Astrocyte of the hippocampus (primary cell): ENCODE measurements at places on chromosomes 12 and 14.

DNA sequence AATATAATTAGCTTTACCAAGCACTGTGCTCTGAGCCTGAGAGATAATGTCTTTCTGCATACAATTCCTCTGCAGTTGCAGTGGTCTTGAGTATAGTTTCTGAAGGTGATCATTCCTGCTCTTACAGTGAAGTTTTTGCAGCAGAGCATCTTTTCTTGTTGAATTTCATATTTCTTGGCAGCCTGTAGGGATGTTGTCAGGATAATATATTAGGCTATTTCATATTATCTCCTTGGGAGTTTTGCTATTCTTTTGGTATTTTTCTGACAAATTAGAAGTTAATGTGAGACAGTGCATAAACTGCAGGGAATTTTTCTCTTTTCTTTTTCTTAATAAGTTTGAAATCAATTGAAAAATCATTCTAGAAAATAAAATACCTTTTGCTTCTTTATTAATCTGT, 1502.6 kb upstream of the FLRT2 start:
- DNase-seq = no peak

- no peak for DNase-seq
These were observed 5.1 kb downstream of the ADCY4 start for GRCh38 chr14:24329736-24330135.

GRCh38 chr12:121230538-121230907, 20.6 kb downstream of the P2RX4 start:
- no peak for DNase-seq

DNA sequence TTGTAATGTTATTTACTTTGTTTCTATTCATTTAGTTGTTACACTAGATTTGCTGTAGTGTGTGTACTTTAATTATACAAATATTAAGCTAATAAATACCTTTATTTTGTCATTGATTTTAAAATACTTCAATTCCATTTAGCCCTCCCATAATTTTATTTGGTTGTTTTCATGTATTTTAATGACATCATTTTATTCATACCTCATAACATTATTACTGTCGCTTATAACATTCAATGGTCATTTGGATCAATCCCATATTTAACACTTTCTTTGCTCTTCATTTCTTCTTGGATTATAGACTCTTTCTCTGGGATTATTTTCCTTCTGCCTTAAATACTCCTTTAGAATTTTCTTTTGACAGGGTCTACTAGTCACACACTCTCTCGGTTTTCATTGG, 86.6 kb upstream of the CAND1 start:
- DNase-seq = no peak

- no peak for DNase-seq
These were observed 6.8 kb upstream of the SLC38A2 start for GRCh38 chr12:46379352-46379751.

- DNase-seq = no peak
These were observed 24.7 kb downstream of the FOXN4 start for GRCh38 chr12:109284392-109284791.

GRCh38 chr12:94230357-94230905, 82.1 kb downstream of the PLXNC1 start:
- DNase-seq = no peak

- DNase-seq = no peak
These were observed 501.1 kb downstream of the VRK1 start for GRCh38 chr14:97298331-97298730.

- peak; percentile 61 for DNase-seq
These were observed 23.1 kb upstream of the HELB start for GRCh38 chr12:66279123-66279712.

- DNase-seq = no peak
These were observed at the start of gene WNT5B for GRCh38 chr12:1628666-1629337. TSS of gene WNT5B (plus strand) at chr12:1629231. CDS start at chr12:1631355, 2,124 bp downstream.

DNA sequence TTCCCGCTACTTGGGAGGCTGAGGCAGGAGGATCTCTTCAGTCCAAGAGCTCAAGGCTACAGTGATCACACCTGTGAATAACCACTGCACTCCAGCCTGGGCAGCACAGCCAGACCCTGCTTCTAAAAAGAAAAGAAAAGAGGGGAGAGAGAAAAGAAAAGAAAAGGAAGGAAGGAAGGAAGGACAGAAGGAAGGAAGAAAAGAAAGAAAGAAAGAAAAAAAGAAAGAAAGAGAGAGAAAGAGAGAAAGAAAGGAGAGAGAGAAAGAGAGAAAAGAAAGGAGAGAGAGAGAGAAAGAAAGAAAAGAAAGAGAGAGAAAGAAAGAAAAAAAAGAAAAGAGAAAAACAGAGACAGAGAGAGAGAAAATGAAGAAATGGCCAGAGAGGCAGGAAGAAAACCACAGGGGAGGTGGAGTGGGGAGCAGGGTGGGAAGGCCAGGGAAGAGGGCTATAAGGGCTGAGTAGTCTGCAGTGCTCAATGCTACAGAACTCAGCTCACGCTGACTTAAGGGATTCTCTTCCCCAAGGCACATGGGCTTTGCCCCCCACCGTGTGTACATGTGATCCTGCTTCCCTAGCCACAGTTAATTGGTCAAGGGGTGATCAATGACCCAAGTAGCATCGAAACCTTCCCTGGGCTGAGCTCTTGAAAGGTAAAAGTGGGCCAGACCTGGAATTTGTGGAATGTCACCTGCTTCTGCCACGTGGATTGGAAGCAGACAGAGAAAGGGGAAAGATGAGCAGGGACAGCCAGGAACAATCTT, 90.4 kb upstream of the TMCC3 start:
- no peak for DNase-seq

DNA sequence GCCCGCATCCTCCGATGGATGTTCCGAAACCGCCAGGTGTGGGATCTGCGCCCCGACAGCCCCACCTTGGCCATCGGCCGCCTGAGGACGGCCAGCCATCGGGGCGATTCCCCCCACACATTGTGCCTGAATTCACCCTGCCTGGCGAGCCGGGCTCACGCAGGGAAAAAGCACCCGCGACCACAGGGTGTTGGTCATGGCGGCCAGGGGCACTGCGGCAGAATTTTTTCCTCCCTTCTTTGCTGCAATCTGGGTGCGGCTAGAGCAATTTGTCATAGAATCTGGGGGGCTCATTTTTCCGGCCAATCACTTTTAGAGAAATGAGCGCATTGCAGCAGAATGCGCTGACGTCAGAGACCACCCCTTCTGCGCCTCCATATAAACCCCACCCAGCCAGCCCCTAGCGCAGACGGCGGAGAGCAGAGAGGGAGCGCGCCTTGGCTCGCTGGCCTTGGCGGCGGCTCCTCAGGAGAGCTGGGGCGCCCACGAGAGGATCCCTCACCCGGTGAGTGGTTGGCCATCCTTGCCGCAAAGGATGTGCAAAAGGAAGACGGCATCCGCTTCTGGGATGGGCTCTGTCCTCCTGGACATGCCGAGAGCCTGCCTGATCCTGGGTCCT, at the start of gene MEG3:
MEG3 (plus strand) TSS at position 406 of the 619 bp plus-strand sequence.
- DNase-seq = peak; percentile 90

GRCh38 chr12:113598815-113599406, 127.2 kb upstream of the LHX5 start:
- DNase-seq = no peak

DNA sequence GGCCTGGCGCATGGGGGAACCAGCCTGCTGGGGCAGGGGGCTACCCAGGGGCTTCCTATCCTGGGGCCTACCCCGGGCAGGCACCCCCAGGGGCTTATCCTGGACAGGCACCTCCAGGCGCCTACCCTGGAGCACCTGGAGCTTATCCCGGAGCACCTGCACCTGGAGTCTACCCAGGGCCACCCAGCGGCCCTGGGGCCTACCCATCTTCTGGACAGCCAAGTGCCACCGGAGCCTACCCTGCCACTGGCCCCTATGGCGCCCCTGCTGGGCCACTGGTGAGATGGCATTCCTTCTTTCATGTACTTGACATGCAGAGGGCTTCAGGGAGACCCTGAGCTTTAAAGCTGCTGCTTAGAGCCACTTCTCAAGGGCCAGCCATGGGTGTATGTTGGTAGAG, 9.0 kb downstream of the LGALS3 start:
- no peak for DNase-seq

- peak; percentile 41 for DNase-seq
These were observed 90.8 kb downstream of the SSPN start for GRCh38 chr12:26286186-26286585.

GRCh38 chr14:100580316-100581227, 6.6 kb downstream of the BEGAIN start:
- DNase-seq = no peak

- no peak for DNase-seq
These were observed 13.4 kb downstream of the LGALS3 start for GRCh38 chr14:55142466-55142865.

GRCh38 chr12:105729181-105729771, 398.8 kb downstream of the C12orf75 start:
- DNase-seq = no peak

DNA sequence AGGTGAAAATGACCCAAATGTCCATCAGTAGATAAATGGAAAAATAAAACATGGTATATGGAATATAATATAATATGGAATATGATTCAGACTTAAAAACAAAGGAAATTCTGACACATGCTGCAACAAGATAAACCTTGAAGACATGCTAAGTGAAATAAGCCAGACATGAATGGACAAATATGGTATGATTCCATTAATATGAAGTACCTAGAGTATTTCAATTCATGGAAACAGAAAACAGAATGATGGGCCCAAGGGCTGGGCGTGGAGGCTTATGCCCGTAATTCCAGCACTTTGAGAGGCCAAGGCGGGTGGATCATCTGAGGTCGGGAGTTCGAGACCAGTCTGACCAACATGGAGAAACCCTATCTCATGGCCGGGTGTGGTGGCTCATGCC, 22.7 kb upstream of the ORAI1 start:
- DNase-seq = no peak

DNA sequence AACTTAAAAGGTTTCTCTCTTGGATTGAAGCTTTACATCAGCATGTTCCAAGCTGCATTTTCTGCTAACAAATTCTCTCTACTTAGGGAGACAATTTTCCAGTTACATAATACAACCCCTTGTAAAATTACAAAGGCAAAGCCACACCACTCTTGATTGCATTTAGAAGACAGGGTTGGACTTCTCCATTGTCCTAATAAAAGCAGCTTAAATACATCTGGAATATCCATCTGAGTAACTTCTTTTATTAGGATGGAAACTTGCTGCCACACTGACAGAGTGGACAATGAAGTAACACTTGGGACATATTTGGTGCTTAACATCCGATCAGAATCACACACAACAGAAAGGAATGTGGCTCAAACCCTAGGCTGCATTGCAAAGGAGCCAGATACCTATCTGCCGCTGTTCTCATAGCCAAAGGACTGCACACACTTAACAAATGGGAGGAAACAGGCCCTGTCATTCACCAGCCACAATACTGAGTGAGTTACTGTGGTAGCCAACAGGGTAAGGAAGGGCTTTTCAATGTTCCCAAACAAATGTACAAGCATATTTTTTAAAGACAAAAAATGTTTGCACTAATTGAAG, 157.2 kb downstream of the PAX9 start:
- peak; percentile 63 for DNase-seq

DNA sequence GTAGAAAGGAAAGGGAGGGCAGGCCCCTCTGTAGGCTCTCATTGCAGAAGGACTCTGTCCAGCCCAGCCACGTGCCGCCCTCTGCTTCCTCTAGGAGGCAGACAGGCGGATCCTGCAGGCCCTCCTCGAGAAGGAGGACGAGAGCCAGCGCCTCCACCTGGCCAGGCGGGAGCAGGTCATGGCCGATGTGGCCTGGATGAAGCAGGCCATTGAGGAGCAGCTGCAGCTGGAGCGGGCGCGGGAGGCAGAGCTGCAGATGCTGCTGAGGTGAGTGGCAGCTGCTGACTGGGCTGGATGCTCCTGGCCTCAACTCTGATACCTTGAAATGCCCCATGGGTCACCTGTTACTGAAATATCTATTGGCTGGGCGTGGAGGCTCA, 10.9 kb downstream of the TCHP start:
- DNase-seq = peak; percentile 25

DNA sequence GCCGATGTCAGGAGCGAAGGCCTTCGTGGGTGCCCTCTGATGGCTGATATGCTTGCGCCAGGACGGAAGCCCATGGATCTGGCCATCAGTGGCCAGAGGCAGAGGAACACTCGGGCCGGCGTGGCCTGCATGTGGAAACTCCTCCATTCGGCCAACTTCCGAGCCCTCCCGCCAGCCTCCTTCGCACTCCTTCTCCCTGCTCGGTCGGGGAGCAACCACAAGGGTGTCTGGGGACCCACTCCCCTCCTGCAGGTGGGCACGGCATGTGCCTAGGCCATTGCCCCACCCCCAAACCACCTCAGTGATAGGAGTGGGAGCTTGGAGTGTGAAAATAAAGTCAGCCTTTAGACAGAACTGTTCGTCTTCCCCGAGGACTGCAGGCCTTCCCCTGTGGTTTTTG, 231.3 kb downstream of the BCL11B start:
- no peak for DNase-seq

DNA sequence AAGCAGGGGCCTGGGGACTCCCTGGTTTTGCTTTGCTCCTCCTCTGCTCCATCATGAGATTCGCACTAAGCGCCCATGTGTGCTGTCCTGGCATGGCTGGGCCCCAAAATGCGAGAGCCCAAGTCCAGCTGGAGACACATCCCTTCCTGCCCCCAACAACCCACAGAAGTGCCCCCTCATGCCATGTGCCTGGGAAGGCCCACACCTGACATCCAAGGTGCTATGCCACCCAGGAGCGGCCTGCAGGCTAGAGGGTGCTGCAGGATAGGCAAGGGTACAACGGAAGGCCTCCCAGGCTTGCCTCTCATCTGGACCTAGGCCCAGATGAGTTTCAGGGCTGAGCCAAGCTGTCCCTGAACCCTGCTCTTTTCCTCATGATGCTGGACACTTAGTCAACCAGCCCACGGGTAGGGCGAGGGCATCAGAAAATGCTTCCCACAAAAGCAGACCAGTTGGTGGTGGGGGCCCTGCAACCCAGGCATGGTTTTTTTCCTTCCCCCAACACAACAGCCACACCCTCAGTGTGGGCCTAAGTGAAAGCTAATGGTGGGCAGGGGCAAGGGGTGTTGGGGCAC, 13.2 kb upstream of the KRT80 start:
- DNase-seq = no peak

GRCh38 chr14:61643555-61643954, 51.8 kb upstream of the HIF1A start:
- DNase-seq = no peak

- DNase-seq = no peak
These were observed at the start of gene ACACB for GRCh38 chr12:109115758-109116610. TSS of gene ACACB (plus strand) at chr12:109116587. CDS start at chr12:109139406, 22,819 bp downstream.

DNA sequence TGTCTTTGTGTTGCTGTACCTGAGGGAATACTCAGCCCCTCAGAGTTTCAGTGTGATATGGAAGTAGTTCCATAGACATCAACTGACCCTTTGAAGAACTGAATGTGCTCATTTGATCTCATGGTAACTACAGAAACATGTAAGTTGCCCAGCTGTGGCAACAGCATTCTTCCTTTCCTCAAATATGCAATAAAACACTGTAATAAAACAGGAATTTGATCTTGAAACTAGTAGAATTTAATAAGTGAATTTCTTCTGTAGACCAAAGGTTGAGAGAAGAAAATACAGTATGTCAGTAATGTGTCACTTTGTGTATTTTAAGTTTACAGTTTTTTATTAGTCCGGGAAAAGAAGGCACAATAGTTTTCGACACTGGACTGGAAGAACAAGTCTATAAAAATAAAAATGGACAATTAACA, 31.9 kb downstream of the KCTD10 start:
- DNase-seq = peak; percentile 51
